ENCODE measurements at places on chromosomes 7 and 10.

DNA sequence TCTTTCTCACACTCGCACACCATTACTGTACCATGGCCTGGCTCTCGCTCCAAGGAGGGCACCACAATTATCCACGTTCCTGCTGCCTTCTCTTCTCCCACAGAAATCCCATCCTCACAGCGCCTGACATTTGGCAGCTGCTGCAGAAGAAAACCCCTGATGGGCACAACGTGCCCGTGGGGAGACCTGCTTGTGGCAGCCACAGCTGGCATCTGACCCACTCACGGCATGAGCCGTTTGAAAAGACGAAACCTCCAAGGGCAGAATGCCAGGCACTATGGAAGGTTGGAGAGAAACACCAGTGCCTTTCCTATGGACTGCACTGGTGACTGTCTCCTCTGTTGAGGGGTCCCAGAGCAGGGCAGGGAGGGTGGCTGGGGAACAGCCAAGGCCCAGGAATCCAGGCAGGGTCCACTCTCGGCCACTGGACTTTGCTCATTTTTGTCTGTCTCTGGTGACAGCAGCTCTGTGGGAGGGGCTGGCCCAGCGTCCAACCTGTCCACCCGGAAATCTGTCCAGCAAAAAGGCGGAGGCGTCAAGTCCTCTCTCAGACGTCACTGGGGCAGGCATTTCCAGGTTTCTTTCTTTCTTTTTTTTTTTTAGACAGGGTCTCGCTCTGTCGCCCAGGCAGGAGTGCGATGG is 61.0 kb upstream of the MKRN1 start:
- DNase-seq = no peak

DNA sequence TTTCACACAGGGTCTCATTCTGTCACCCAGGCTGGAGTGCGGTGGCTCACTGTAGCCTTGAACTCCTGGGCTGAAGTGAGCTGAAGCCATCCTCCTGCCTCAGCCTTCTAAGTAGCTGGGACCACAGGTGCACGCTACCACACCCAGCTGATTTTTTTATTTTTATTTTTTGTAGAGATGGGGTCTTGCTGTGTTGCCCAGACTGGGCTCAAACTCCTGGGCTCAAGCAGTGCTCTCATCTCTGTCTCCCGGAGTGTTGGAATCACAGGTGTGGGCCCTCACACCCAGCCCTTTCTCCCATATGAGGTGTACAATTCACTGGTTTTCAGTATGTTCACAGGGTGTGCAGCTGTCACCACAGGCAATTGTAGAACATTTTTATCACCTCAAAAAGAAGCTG is 5.2 kb downstream of the INPP5A start:
- DNase-seq = no peak

DNA sequence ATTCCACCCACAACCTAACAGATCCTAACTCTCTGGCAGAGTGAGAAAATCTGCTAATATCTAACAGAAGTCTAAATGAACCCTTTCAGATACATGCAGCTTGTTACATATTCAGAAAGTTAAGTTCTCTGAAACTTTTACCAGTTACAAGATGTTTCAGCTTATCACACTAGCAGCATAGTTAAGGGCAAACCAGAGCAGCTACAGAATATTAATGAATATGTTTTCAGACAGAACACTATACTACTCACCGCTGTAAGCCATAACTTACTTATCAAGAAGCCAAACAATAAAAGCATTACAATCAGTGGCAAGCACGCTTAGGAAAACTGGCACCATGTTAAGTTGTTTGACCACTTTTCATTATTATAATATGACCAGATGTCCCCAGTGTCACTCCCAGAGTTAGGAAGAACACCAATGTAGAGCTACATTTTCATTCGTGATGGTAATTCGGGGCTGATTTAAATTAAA is 2.7 kb downstream of the ITGB1 start:
- no peak for DNase-seq

DNA sequence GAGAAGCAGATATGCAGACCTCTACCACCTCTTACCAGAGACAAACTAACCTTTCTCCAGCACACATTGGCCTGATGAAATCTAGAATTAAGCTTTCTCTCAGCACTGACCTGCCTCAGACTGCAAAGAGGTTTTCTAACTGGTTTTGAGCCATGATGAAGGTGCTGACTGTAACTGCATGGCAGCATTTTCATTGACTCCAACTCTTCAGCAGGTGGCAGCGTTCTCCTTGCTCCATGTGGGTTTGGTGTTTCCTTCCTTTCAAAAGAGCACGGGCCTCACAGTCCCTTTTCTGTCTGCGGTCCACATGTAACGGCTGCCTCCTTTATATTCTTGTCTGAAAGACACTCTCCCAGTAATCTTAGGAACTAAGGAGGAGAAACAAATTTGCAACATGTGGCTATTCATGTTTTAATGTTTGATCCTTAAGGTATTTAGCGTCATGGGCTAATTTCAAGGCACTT is 12.6 kb downstream of the KLLN start:
- DNase-seq = peak; percentile 50

GRCh38 chr10:59702347-59702746 is 7.3 kb downstream of the SLC16A9 start:
- no peak for DNase-seq

All from activated CD8-positive, alpha-beta memory T cell treated with anti-CD3 and anti-CD28 coated beads, Interleukin-2, amount 50 U/mL, for 4 hours (primary cell).